ENCODE measurements at places on chromosomes 7 and 10.

GRCh38 chr7:141649865-141650634 is 51.9 kb downstream of the DENND11 start:
- no peak for DNase-seq

DNA sequence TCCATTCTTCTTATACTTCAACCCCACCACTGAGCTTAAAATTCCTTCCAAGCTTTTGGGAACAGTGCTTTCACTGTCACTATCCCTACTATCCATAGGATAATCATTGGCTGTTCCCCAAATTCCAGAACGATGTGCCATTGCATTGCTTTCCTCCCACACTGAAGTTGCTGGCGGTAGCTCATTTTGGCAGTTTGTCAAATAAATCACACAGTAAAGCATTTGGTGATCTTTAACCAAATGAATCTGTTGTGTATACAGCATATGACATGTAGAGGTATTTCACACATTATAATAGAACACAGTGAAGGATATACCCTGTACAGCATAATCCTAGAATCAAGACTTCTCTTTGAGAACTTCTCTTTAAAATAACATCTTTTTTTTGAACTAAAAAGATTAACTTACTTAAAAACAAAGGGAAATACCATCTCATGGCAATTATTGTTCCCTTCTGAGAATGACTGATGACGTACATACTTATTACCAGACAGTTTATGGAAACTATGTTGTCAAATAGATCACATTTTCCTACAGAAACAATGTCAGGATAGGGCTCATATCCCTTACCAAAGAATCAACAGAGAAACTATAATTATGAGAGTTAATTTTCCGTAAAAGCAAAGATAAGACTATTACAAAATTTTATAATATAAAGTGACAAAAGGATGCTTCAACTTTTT is 93.6 kb downstream of the CTNNA3 start:
- DNase-seq: no peak

GRCh38 chr7:2819954-2820397 is 24.1 kb downstream of the GNA12 start:
- DNase-seq: no peak

DNA sequence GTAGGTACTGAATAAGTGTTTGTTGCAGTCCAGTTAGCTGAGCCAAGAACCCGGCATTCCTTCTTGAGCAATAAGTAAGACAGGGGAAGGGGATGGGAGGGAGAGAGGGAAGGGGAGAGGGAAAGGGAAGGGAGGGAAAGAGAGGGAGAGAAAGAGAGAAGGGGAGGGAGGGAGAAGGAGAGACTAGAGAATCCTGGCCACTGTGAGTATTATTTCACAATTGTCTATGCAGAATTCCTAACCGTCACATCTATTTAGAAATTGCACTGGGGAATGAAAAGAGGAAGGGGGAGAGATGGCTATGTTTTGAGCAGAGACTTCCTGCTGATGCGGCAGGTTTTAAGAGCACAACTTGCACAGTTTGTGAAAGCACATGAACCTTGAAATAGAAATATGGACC is 251.4 kb upstream of the ZMIZ1 start:
- DNase-seq: no peak

DNA sequence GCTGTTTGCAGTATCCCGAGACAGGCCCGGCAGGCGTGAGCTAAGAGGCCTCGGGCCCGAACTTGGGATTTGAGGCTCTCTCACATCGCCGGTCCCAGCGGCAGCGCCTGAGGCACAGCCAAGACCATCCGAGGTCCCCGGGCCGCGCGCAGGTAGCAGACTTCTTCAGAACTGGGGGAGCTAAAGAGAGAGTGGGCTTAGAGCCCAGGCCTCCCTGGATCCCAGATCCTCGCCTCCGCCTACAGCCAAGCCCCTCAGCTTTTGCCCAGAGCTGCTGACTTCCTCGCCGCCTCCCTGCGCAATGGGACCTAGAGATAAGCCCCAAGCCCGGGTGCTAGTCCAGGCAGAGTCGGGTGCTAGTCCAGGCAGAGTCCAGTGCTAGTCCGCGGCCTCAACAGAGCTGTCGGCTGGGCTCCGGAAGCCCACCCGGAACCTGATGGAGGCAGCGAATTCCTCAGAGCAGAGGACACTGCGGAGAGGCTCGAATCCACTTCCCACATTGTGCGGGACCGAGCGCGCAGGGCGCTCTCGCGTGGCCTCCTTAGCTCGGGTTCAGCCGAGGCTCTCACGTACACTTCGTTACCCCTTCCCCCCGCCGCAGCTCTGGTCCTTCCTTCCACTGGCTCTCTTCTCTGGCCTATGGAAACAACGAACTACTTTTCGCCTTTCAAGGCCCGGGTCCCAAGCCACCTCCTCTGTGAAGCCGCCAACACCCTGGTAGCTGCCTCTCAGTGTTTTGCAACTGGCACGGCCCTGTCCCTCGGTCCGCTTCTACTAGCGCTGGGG is 5.8 kb downstream of the LBX1 start:
- no peak for DNase-seq

- DNase-seq: no peak
Measured at GRCh38 chr10:33084453-33084852, 126.4 kb upstream of the ITGB1 start.

DNA sequence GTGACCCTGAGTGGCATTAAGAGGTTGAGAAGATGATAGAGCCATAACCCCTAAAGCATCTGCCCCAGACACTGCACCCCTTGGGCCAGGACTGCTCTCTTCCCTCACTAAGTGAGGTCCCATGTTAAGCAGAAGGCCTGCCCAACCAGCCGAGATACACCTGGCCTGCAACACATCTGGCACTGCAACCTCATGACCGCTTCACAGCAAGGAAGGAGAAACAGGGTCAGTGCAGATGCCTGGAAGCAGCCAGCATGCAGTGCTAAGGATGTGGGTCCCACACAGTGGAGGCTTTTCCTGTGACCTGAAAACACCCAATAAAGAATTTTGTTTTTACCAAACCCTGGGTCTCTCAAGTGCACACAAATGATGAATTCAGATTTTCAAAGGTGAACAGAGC is 7.4 kb downstream of the NOD1 start:
- DNase-seq: no peak

DNA sequence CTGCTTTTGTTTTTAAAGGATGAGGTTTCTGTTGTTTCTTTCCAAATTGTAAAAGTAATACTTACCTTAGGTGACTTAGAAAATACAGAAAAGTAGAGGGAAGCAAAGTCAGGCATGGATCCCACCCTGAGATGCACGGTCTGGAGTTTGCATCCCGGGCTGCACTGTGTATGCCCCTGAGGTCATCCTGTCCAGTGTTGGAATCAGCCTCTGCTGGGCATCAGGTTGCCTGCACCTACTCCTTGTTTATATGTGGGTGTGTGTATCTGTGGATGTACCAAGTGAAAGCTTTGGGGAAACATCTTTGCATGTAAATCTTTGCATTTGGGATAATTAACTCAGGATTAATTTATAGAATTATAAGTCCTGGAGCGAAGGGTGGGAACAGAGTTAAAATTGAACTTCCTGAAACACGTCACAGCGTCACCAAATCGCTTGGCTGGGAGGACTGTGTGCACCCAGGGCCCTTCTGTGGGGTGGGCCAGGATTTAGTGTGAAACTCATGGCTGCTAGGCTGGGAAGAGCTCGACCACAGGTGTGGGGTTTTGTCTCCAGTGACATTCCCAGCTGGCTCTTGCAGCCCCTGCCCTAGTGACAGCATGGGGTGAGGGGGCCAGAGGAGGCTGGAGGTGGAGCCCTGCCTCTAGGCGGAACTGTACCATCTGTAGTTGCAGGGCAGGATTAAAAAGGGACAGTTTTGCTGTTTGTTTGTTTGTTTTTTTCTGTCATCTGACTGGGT is 27.9 kb downstream of the GTF2IRD1 start:
- no peak for DNase-seq

DNA sequence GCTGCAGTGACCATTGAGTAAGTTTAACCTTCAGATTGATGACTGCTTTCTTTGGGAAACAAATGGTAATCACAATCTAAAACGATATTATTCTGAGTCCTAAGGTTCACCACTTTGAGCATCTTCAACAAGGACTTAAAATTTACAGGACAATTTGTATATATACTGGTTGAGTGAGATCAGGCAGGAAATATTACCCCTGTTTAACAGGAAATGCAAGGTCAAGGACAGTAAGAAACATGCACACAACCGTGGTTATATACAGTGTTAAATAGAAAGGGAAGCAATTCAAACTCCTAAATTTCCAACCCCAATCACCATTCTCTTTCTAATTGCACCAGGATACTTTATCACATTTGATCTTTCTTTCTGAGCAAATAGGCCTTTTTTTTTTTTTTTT is 96.1 kb downstream of the ZNF277 start:
- DNase-seq: no peak

- no peak for DNase-seq
Measured at GRCh38 chr10:75281974-75282373, 46.2 kb upstream of the COMTD1 start.

DNA sequence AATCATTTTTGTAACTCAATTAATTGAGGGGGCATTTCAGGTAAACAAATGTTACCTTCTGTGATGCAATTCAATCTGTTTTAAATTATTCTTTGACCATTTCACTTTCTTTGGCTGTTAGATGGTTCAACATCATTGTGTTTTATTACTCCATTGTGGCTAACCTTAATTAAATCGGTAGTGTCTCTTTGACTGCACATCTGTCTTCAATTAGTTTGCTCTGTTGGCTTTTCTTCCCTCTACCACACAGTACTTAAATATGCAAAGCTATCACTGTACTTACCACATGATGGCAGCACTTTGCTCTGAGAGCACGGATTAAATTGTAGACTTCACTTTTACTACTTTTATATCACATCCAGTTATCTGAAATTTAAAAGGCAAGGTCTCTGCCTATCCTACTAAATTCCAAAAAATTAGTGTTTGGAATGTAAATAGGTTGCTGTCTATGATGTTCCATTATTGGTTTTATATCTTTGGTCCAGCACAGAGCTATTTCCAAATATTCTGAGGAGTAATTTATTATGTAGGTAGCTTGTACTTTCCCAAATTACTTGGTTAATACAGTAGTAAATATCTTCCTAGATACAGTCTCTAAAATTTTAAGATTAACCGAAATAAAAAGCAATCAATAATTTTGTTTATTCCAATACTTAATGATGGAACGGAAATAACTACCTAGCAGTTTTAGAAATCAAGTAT is 352.0 kb downstream of the PCLO start:
- no peak for DNase-seq
